Fibroblast of villous mesenchyme (primary cell): ENCODE measurements at places on chromosomes 4 and X. TPM values are rescaled to one million over a fixed set of nuclear protein-coding genes. Genes with fewer than 3 reads are reported as not detected.

Gene TMEM35A
- 0.86 and 1.9 TPM in 2 replicates for total RNA-seq

Gene SLC2A9
- 0.43 and 0.97 TPM in 2 replicates for total RNA-seq

Gene PCDH10
- total RNA-seq = 16.4 and 25.8 TPM in 2 replicates

Gene DIPK2B
- under 0.01 TPM in 1 of 2 replicates, not detected in the other for total RNA-seq

Gene CHRDL1
- total RNA-seq = under 0.01 TPM in 2 replicates

Gene MXD4
- 43.5 and 44.9 TPM in 2 replicates for total RNA-seq

Gene CXCL8
- total RNA-seq = 25.1 and 294 TPM in 2 replicates

Gene ZNF674
- 4.2 and 7.3 TPM in 2 replicates for total RNA-seq

Gene TMEM150C
- total RNA-seq = under 0.01 and 0.43 TPM in 2 replicates

Gene TGIF2LX
- total RNA-seq = not detected in 2 replicates

Gene CXorf49
- not detected in 2 replicates for total RNA-seq

Gene SMIM43
- total RNA-seq = 0.43 and 0.64 TPM in 2 replicates

Gene GLOD5
- total RNA-seq = not detected in 2 replicates

Gene CDKL5
- total RNA-seq = 4.5 and 6.5 TPM in 2 replicates

Gene SLC4A4
- 12.5 and 13.5 TPM in 2 replicates for total RNA-seq

Gene CSTF2
- 14.5 and 16.0 TPM in 2 replicates for total RNA-seq

Gene ZCCHC18
- total RNA-seq = 0.43 and 0.64 TPM in 2 replicates

Gene GPM6B
- under 0.01 and 1.3 TPM in 2 replicates for total RNA-seq

Gene RAB40AL
- total RNA-seq = 0.43 and 1.3 TPM in 2 replicates

Gene PLAC1
- 0.32 and 0.43 TPM in 2 replicates for total RNA-seq

Gene WWC2
- 42.2 and 100 TPM in 2 replicates for total RNA-seq

Gene ARX
- not detected in 2 replicates for total RNA-seq

Gene ETDC
- total RNA-seq = not detected in 2 replicates

Gene IBSP
- total RNA-seq = not detected in 2 replicates

Gene PASD1
- total RNA-seq = not detected in 2 replicates

Gene FHL1
- 69.6 and 104 TPM in 2 replicates for total RNA-seq

Gene ZNF518B
- 30.3 and 44.0 TPM in 2 replicates for total RNA-seq

Gene NMU
- not detected in 2 replicates for total RNA-seq

Gene CWH43
- not detected in 2 replicates for total RNA-seq

Gene SEC31A
- 381 and 523 TPM in 2 replicates for total RNA-seq

Gene GUCY1B1
- total RNA-seq = 1.7 and 1.9 TPM in 2 replicates
